Stromal cell of bone marrow (primary cell): ENCODE measurements at places on chromosomes 7 and 10.

DNA sequence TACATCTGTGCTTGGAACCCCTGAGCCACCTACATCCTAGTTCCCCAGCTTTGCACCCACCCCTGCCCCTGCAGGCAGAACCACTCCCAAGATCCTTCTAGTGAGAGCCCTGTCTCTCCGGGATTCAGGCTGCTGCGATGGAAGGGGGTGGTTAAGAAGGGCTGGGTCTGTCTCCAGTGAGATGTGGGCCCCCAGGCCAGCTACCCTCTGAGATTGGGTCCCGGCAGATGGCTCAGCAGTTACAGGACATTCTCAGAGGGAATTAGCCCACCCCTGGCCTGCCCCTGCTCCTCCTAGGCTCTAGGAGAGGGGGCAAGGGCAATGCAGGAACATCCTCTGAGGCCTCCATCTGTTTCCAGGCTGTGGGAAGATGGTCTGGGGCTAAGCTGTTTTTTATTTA is 27.7 kb downstream of the SLC29A3 start:
- no peak for DNase-seq

GRCh38 chr10:124366825-124367224 is 51.9 kb downstream of the OAT start:
- no peak for DNase-seq

DNA sequence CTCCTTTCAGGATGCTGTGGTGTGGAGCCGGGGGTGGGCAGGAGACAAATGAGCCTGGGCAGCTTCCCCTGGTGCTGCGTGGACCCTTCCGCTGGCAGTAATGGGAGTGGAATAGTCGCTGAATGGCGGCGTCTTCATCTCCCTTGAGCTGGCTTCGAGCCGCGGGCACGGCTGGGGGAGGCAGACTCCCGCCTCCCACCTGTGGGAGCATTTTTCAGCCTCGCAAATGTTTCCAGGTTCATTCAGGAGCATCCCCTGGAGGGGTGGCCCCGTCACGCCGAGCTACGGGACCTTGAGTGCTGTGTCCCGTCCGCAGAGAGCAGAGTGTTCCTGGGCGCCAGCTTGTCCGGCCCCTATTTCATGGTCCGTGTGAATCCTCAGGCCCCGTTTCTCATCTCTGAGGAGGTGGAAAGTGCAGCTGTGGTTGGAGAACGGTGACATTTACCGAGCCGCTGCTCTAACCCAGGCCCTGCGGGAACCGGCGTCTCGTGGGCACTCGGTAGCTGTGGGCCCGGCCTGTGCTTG is 18.1 kb downstream of the FAM20C start:
- no peak for DNase-seq

GRCh38 chr10:34339816-34340553 is 475.1 kb downstream of the PARD3 start:
- no peak for DNase-seq

GRCh38 chr7:121558288-121558687 is 162.2 kb upstream of the FAM3C start:
- DNase-seq = no peak

- no peak for DNase-seq
These were observed 23.7 kb upstream of the LRRN3 start for GRCh38 chr7:111067251-111067650.

DNA sequence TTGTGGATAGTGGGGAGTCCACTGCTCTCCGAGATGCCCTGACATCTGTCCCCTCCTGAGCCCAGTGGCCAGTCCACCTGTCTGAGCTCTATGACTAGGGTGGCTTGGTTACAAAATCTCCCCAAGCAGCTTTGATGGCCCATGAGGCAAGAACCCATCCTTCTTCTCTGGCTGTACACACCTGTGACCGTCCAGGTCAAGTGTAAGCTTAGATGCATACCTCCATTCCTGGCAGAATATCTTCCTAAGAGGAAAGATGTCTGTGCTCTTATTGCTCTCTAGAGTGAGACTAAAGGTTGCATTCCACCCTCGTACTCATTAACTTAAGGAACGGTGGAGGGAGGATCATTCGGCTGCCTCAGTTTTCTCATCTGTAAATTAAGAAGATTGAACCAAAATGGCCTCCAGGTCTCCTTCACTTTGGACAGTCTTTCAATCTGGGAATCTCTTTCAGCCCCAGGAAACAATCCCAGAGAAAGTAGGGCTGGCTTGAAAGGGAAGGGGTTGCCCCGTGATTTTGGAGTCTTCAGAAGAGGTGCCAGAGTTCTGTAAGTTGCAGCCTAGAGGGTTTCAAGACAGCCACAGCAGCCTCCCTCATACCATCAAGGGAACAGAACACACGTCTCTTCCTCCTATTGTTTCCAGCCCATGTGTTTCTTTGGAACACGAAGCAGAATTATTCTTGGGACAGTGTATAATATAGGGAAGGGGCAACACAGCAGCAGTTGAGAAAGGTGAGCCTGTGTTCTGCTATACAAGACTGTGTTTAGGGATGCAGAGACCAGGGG is 5.5 kb downstream of the HOXA4 start:
- DNase-seq = no peak

GRCh38 chr7:2231992-2232765 is 566 bp downstream of the MAD1L1 start:
- DNase-seq = no peak

- DNase-seq = peak; percentile 67
These were observed 78.1 kb downstream of the TPST1 start for GRCh38 chr7:66283003-66283920.

- peak; percentile 28 for DNase-seq
These were observed 158.6 kb downstream of the INHBA start for GRCh38 chr7:41544241-41544640.
